CD4-positive, alpha-beta T cell (primary cell): ENCODE measurements at places on chromosomes 1 and 21. TPM values are rescaled to one million over a fixed set of nuclear protein-coding genes. Genes with fewer than 3 reads are reported as not detected.
A peak's percentile ranks its signal among the peaks of the same experiment; 100 is the strongest.

The PPT1 gene
- total RNA-seq = 31.9 TPM

GRCh38 chr1:230536641-230537155, 105.6 kb upstream of the COG2 start:
- H3K4me3 ChIP-seq = no peak overlapping the region
- H3K27ac ChIP-seq = no peak overlapping the region
- H3K36me3 ChIP-seq = no peaks in the 10 kb centered on the region
- peaks cover 2% of the 10 kb centered on the region for H3K27me3 ChIP-seq
- DNase-seq = no peak
- H3K4me1 ChIP-seq = no peaks in the 10 kb centered on the region

GRCh38 chr1:32246888-32247273, at the start of gene FAM167B:
FAM167B (plus strand) TSS chr1:32247222; CDS start chr1:32247422, 200 bp downstream.
- peak within 1 kb of the TSS; percentile 41 for H3K4me3 ChIP-seq
- H3K36me3 ChIP-seq = no peaks in the 10 kb centered on the region
- H3K27ac ChIP-seq = peak within 1 kb of the TSS; percentile 94

- DNase-seq = no peak
- H3K27ac ChIP-seq = no peak overlapping the region
- H3K36me3 ChIP-seq = no peaks in the 10 kb centered on the region
- peaks cover 4% of the 10 kb centered on the region for H3K27me3 ChIP-seq
- no peak overlapping the region for H3K4me3 ChIP-seq
Observed at GRCh38 chr1:56797065-56797685, 22.0 kb downstream of the FYB2 start.

The KCNJ9 gene
- total RNA-seq = not detected

DNA sequence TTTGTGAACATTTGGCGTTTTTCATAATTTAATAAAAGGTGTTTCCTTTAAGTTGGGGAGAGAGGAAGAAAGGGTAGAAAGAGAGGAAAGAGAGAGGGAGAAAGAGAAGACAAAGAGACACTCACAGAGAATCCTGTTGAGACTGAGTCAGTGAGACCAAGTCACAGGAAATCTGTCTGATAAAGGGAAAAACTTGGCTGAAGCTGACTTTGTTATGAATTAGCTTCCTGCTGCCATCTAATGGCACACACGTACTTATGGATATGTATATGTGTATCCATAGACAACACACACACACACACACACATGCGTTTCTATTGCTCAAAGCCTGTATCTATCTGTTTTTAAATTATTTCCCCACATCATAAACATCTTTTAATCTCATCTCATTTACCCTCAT, 42.5 kb upstream of the DISC1 start:
- H3K27me3 ChIP-seq = no peaks in the 10 kb centered on the region
- H3K4me3 ChIP-seq = no peak overlapping the region
- no peaks in the 10 kb centered on the region for H3K4me1 ChIP-seq
- no peak overlapping the region for H3K27ac ChIP-seq

GRCh38 chr1:62144238-62144831, 50.3 kb upstream of the L1TD1 start:
- DNase-seq = peak; percentile 34
- H3K36me3 ChIP-seq = peaks cover 15% of the 10 kb centered on the region
- H3K27me3 ChIP-seq = no peaks in the 10 kb centered on the region
- H3K4me3 ChIP-seq = no peak overlapping the region
- no peak overlapping the region for H3K27ac ChIP-seq

DNA sequence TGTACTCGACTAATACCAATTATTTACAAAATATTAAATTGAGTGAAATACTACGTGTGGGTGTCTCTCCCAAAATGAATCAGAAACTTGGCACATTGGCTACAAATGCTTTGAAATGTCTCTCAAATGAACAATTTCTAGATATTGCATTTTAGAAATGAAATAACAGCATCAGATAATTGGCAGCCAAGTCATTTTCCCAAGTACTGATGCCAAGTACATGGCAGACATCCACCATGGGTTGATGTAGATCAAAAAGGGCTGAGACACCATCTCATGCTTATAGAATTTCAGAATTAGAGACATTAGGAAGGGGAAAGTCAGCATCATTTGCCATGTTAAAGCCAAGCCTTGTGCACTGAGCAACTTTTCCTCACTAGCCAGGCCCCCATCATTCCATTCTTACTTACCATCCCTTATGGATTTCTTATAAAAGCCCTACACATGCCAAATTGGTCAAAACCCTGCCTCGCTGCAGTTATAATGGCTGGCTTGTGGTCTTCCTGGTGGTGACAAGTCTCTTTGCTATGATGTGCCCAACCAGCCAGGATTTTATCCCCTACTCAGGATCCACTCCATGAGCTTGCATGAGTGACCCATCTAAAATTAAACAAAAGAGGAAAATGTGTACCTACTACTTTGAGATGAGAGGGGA, 73.1 kb downstream of the GREM2 start:
- DNase-seq = no peak
- H3K4me1 ChIP-seq = peaks cover 5% of the 10 kb centered on the region
- H3K27me3 ChIP-seq = no peaks in the 10 kb centered on the region
- no peak overlapping the region for H3K27ac ChIP-seq

The SHISA4 gene
- not detected for total RNA-seq

GRCh38 chr1:18805925-18806849, 53.3 kb downstream of the TAS1R2 start:
- no peak overlapping the region for H3K4me3 ChIP-seq
- no peak overlapping the region for H3K27ac ChIP-seq
- no peak for DNase-seq
- no peaks in the 10 kb centered on the region for H3K36me3 ChIP-seq

The C1QA gene
- not detected for total RNA-seq

GRCh38 chr1:42974767-42975437, 16.2 kb upstream of the SLC2A1 start:
- DNase-seq = no peak
- H3K4me3 ChIP-seq = no peak overlapping the region
- H3K27ac ChIP-seq = no peak overlapping the region
- no peaks in the 10 kb centered on the region for H3K36me3 ChIP-seq
- no peaks in the 10 kb centered on the region for H3K4me1 ChIP-seq
- H3K27me3 ChIP-seq = no peaks in the 10 kb centered on the region

DNA sequence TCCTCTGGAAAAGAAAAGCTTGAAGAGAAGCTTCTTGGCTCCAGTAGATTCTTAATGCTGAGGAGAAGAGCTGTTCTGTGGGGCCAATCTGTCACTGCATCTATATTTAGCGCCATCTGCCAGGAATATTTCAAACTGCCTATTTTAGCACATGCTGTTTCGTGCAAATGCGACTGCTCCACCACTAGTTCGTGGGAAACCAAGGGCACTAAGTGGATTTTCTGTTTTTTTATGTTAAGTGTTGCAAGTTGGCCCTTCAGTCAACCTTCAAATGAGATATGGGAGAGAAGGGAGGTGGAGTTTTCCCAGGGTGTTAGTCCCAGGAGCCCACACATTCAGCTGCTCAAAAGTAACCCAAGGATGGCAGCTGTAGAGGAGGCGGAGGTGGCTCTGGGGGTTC, 91.9 kb downstream of the TSEN15 start:
- peaks cover 6% of the 10 kb centered on the region for H3K27me3 ChIP-seq
- H3K4me1 ChIP-seq = no peaks in the 10 kb centered on the region
- no peak for DNase-seq
- no peaks in the 10 kb centered on the region for H3K36me3 ChIP-seq
- H3K4me3 ChIP-seq = no peak overlapping the region
- no peak overlapping the region for H3K27ac ChIP-seq

- no peak for DNase-seq
- no peak overlapping the region for H3K27ac ChIP-seq
- H3K36me3 ChIP-seq = peaks cover 74% of the 10 kb centered on the region
- no peaks in the 10 kb centered on the region for H3K4me1 ChIP-seq
- no peaks in the 10 kb centered on the region for H3K27me3 ChIP-seq
Observed at GRCh38 chr1:66984491-66984890, 59.7 kb downstream of the MIER1 start.

DNA sequence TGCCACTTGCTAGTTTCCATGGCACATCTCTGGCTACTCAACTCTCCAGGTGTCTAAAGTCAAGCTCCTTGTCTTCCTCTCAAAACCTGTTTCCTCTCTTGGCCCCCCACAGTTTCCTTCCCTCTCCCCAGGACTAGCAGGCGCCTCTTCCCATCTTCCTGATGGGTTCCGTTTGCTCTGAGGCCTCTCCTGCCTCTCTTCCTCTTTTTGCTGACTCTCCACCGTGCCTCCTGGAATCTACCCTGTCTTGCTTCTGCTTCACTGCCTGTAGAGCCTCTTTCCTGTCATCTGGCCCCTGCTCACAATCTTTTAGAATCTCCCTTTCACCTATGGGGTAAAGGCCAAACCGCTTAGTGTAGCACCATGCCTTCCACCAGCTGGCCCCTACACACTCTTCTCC, 21.8 kb upstream of the LHX4 start:
- peaks cover under 1% of the 10 kb centered on the region for H3K4me1 ChIP-seq
- DNase-seq = no peak
- no peak overlapping the region for H3K4me3 ChIP-seq
- no peaks in the 10 kb centered on the region for H3K27me3 ChIP-seq

- H3K4me3 ChIP-seq = no peak overlapping the region
- peaks cover 4% of the 10 kb centered on the region for H3K36me3 ChIP-seq
- H3K27ac ChIP-seq = no peak overlapping the region
Observed at GRCh38 chr1:40532844-40533424, 1.5 kb downstream of the ZNF684 start.

The BATF3 gene
- total RNA-seq = 1.2 TPM

DNA sequence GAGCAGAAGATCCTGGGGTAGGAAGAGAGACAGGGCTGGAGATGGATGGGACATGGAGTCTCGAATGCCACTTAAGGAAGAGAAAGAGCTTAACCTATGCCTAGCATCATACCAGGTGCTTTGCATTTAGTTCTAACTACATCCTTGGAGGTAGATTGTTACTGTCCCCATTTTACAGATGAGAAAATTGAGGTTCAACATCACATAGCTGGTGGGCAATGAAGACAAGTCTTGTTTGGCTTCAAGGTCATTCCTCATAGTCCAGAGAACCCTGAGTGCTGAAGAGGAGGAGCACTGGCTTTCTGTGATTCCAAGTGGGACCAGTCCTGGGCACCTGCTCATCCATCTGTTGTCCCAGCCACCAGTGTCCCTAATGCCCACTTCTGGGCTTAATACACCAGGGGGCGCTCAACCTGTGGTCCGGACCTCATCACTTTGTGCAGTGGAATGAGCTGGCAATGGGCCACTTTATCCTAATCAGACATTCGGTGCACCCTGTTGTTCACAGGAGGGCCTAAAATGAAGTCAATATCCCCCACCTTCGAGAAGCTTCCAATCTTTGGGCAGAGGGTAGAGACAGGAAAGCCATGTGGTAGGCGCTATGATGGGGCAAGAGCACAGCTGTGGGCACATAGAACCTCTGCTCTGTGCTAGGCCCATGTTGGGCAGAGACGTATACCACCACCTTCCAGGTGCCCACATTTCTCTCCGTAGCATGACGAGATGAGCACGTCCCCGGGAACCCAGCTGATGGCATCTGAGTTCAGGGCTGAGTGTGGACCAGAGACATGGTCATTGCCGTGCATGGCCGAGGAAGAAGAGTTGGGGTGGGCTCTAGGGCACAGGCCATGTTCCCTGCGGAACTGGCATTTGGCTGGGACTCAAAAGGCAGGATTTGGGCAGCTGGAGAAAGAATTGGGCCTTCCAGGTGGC, 9.2 kb downstream of the RPS6KA1 start:
- H3K4me1 ChIP-seq = peaks cover 96% of the 10 kb centered on the region
- DNase-seq = peak; percentile 47
- H3K4me3 ChIP-seq = no peak overlapping the region

DNA sequence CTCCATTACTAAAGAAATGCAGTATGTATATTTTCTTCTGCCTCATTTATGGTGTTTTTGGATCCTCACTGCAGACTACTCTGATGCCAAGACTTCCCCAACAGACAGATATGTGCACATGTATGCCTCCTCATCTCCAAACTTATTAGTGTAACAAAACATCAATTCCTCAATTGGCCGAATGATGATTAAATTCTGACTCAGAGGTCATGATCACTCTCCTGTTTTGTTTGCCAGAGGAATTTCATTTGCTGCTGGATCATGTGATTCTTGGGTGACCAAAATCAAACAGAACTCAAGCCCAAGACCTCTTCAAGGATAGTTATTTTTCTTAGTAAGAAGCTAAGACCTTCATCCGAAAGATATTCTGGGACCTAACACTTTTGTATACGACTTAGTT, 227.6 kb downstream of the LMO4 start:
- no peaks in the 10 kb centered on the region for H3K36me3 ChIP-seq
- H3K4me3 ChIP-seq = no peak overlapping the region

The PRDM15 gene
- 10.4 TPM for total RNA-seq

- H3K36me3 ChIP-seq = no peaks in the 10 kb centered on the region
- H3K4me1 ChIP-seq = no peaks in the 10 kb centered on the region
- H3K4me3 ChIP-seq = no peak overlapping the region
- no peak overlapping the region for H3K27ac ChIP-seq
Observed at GRCh38 chr1:18463984-18464664, 16.6 kb upstream of the KLHDC7A start.

The CFHR5 gene
- not detected for total RNA-seq

DNA sequence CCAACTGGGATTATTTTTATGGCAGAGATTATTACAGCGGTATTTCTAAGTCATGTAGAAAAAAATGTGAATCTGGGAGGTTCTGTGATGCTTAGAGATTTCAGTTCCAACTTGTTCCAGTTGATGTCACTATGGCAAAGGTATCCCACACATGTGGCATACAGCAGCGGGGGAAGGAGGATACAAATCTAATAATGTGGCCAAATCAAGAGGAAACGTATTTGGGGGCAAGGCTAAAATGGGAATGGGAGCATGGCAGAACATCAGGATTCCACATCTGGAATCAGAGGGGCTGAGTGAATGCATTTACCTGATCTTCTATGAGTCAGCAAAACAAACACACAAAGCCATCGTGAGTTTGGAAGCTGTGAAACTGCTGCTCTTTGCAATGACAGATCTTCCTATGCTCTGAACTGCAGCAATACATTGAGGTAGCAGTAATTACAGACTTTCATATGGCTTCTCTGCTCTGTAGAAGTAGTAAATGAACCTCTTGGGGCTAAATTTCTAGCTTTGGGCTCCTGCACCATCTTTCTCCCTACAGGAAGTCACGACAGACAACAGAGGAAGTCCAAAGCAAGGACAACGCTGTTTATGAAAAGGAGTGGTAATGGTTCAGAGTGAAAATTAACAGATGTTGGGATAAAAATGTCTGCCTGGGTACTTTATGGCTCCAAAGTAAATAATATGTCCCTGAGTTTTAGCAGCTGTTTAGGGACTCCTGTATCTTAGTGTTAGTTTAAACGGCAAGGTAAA, 55.5 kb downstream of the GABPA start:
- H3K36me3 ChIP-seq = no peaks in the 10 kb centered on the region
- H3K4me1 ChIP-seq = peaks cover 5% of the 10 kb centered on the region
- no peaks in the 10 kb centered on the region for H3K27me3 ChIP-seq
- no peak for DNase-seq
- no peak overlapping the region for H3K27ac ChIP-seq
- H3K4me3 ChIP-seq = peak overlapping the region; percentile 50

The KCNQ4 gene
- 0.25 TPM for total RNA-seq

GRCh38 chr1:43597721-43598120, 52.2 kb upstream of the KDM4A start:
- H3K36me3 ChIP-seq = no peaks in the 10 kb centered on the region
- no peaks in the 10 kb centered on the region for H3K4me1 ChIP-seq
- no peak overlapping the region for H3K4me3 ChIP-seq
- no peaks in the 10 kb centered on the region for H3K27me3 ChIP-seq
- H3K27ac ChIP-seq = no peak overlapping the region
